SK-N-MC (cell line): ENCODE measurements at places on chromosomes 3 and 15.

- DNase-seq, result no peak
These were observed 4.6 kb upstream of the PRKCD start for GRCh38 chr3:53156368-53156834.

GRCh38 chr3:170044795-170045244 lies 7.0 kb downstream of the GPR160 start:
- no peak for DNase-seq

- DNase-seq, result no peak
These were observed 28.3 kb upstream of the GPD1L start for GRCh38 chr3:32078085-32078634.

DNA sequence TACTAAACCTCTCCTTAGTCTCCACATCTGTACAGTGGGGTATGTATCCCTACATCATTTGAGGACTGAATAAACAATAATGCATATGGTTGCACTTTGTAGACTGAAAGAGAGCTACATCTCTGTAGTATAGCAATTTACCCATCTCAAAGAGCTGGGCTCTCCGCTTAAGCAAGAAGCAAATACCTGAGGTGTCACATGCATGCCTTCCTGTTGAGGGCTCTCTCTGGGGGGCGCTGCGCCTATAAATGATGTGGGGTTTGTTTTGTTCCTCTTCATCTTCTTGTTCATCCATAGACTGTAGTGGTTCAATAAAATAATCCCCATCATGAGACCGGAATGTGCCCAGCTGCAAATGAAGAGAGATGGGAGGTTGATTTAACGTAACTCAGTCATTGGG lies 6.8 kb downstream of the ADAMTS9 start:
- DNase-seq, result no peak

- no peak for DNase-seq
These were observed 82.1 kb downstream of the DUT start for GRCh38 chr15:48413304-48413703.

- DNase-seq, result no peak
These were observed 40.2 kb upstream of the FAM107A start for GRCh38 chr3:58617338-58617761.

- DNase-seq, result no peak
These were observed 122.6 kb downstream of the RAB11A start for GRCh38 chr15:65991721-65992483.

DNA sequence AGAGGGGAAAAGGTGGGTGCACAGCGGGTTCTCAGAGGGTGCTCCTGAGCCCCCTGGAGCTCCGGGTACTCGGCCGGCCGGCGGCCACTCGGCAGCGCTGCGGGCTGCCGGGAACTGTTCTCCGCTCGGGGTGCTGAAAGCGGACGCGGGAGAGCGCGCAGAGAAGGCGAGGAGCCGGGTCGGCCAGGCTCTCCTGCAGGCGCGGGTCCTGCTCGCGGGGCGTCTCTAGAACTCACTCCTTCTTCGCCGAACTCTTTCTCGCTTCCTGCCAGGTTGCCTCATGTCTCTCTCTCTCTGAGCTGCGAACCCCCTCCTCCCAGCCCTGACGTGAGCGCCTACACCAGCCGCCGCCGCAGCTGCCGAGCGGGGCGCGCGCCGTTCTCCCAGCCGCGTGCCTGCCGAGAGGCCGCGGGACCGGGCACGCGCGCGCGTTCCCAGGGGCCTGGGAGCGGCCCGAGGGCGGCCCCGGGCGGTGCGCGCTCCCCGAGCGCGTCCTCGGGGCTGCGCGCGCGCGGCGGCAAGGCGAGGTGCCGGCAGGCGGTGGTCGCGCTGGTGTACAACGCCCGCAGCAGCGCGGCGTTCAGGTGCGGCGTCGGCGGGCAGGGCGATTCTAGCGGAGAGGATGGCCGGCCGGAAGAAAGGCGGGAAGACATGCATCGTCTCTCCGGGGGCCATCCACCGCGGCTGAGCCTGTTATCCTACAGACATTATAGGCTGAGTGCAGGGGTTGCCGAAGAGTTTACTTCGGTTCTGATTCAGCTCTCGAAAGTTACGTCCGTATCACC lies at the start of gene PEX5L:
Gene PEX5L, minus strand, starts transcription at position 267 of the 785 bp plus-strand sequence. CDS start 338 bp downstream, outside the sequence.
- no peak for DNase-seq

DNA sequence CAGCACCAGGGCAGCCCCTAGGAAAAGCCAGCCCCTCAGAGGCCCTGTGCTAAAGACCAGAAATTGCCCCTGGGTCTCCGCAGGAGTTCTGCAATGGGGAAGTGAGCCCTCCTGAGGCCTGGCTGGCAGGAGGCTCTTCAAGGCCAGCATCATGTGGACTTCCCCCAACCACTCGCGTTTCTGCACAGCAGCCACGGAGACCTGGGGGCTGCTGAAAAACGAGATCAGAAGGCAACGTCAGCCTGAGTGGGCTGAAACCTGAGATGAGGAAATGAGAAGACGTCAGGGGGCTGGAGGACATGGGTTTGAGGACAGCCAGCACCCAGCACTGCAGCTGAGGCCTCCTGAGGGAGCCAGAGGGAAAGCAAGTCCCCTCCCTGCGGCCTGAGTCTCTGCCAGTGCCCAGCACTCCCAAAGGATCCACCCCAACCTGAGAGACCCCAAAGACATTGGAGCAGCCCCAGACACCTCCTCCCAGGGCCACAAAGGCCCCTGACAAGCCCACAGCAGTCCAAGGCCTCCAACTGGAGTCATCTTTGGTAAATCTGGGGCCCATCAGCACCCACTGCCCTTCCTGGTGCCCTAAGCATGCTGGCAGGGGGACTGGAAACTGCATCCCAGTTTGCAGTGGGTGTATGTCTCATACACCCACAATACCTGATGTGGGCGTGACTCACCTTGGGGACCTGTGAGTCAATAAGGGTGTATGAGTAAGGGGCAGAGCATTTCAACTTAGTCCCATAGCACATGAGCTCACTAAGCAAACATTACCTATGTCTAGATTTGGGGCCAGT lies 29.2 kb upstream of the CYP11A1 start:
- DNase-seq, result no peak

- no peak for DNase-seq
These were observed 24.8 kb upstream of the RBMS3 start for GRCh38 chr3:29255854-29256696.

DNA sequence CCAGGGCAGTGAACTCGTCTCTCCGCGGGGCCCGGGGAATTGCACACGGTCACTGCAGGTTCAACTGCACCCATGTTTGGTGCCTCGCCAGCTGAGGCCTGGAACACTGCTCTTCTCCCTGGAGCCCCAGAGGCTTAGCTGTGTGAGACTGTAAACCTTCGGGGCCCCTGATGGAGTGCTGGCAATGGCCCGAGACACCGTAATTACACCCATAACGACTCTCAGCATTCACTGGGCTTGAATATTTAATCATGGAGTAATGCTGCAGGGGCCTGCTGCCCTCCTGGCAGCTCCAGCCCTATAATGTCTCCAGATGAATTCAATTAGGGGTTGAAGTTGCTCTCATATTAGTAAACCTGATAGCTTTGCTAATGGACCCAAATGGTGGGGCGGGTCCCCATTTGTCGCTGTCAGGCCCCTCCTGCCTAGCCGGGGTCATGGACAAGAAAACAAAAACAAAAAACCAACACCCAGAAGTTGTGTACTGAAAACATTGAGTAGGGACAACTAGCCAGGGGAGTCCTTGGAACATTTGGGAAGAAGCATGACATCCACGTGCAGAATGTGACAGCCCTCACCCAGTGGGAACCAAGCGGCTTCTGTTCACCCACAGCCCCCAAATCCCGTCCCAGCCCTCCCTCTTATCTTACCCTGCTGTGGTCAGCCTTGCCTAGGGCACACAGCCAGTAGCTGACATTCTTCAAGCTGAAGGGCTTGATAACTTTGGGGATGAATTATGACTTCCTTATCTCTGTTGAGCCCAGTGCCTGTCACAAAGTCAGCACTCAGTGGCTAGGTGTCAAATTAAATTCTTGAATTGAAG lies 74.3 kb upstream of the SCN5A start:
- DNase-seq, result no peak

DNA sequence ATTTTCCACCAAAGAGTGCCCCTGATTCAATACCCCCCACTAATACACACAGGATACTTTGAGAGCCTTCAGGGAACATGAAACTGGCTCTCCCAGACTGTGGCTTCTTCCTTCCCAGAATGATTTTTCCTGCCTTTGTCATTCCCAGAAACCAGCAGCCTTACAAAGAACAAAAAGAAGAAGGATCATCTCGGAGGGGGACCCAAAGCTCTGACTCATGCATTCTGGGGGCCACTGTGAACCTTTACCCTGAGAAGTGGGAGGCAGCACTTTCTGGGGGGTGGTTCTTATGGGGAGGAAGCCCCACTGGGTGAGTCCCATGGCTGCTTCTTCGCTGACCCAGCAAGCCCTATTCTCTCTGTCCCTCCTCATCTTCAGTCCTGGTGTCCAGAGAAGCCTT lies 44.7 kb upstream of the RAD18 start:
- DNase-seq, result no peak

DNA sequence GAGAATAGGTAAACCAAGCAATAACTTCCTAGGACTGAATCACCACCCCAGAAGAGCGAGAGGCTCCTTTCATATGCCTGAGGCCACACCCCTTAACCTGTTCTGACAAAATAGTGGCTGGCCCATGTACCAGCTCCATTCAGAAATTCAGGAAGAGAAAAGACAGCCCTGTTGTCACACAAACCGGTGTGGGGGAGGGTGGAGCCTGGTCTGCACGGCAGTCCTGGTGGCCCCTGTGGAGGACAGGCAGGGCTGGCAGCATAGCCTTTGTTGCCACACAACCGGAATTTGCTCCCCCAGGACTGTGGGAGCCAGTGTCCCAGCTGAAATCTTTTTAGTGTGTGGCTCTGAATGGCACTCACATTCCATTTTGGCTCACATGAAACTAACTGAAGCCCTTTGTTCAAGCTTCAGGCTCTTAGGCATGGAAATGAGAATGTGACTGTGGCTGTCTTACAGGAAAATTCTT lies 23.8 kb downstream of the RLBP1 start:
- DNase-seq, result no peak

DNA sequence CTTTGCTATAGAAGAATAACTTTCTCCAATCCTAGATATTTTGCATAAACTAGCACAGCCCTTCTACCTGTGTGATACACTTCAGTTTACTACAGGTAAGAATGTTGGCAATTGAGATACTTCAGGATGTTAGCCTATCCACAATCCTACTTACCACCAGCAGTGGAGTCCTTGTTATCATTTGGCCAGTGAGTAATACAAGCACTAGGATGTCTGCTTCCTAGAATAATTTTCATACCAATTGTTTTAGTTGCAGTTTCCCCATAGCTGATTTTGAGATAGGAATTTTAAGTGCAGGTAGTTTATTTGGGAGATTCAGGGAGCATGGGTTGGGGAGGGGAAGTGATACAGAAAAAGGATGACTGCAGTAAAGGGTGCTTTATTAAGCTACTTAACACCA lies 147.2 kb downstream of the EPHA6 start:
- DNase-seq, result no peak

DNA sequence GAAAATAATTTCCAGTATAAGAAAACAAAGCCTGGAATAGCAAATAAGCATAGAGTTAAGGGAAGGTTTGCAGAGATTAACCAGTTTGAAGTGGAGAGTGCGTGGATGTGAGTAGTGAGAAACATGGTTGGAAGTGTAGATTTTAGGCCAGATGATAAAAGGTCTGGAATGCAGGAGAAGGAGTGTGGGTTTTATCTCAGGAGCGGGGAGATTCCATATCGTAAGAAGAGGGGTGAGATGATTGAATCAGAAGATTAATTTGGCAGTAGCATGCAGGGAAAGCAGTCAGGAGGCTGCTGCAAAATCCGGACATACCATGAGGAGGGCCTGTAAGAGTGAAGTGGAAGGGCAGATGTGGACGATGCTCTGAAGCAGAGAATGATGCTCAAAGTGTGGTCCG lies 13.7 kb downstream of the PPARG start:
- no peak for DNase-seq

DNA sequence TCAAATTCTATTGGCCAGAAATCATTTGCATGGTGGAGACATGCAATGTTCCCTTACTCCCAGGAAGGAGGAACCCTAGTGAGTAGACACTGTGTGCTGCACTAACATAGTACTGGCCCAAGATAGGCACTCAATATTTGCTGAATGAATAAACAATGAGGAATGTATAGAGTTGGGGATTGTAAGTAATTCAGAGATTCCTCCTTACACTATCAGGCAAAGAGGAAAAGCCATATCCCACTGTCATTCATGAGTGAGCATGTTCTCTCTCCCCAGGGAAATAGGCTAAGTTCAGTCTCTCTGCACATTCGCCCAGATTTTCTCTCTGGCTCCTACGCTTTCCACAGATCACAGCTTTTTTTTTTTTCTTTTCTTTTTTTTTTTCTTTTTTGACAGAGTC lies 154.9 kb upstream of the WNT5A start:
- no peak for DNase-seq

- DNase-seq, result no peak
These were observed 21.7 kb downstream of the CLDN11 start for GRCh38 chr3:170440344-170440743.

DNA sequence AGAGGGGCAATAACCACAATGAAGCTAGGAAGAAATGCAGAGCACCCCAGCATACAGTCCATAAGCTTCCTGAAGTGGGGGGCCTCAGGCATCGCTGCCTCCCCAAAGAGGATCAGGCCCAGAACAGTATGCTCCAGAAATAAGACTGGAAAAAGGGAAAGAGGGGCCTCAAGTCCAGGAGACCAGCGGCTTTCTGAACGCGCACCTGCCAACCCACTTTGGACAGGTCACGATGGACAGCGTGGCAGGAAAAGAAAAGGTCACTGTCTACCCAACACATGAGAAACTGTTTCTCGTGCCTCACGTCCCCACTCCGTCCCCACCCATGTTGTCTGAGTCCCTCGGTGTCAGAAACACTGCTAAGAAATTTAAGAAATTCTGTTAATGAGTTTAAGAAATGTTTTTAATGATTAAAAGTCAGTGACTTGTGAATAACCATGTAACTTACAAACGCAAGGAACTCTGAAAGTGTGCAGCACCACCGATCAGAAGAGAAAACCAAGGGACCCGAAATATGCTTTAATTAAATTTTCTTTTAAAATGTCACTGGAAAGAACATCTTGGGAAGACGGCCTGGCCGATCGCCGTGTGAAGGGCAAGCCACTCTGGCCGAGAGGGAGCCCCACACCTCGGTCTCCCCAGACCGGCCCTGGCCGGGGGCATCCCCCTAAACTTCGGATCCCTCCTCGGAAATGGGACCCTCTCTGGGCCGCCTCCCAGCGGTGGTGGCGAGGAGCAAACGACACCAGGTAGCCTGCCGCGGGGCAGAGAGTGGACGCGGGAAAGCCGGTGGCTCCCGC lies 1.7 kb upstream of the PPARG start:
- DNase-seq, result no peak

- DNase-seq, result no peak
These were observed 7.3 kb downstream of the SST start for GRCh38 chr3:187662848-187663409.
